CD4-positive, alpha-beta memory T cell (primary cell): ENCODE measurements at places on chromosomes 3 and 15.

DNA sequence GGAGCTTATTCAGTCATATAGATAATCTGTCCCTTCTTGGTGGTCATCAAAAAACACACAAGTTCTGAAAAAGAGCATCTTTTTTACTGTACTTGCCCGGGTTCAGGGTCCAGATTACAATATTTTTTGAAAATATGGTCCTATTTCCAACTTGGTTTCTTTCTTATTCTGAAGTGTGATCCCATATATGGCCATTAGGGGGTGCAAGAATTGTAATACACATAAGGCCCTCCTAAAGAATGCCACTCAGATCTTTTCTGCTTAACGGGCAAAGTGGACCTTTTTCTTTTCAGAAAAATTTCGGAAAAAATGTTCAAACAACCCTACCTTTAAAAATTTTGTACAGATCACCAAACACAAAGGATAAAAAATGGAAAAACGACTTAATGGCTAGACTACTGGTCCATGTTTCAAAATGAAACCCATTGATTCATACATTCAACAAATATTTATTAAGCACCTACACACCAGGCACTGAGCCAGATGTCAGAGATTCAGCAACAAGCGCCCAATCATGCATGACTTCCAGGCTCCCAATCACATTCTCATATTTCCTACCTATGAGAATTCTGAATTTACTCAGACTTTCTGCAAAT lies 102.0 kb upstream of the MYRIP start:
- no peaks in the 10 kb centered on the region for H3K36me3 ChIP-seq
- no peaks in the 10 kb centered on the region for H3K4me1 ChIP-seq
- peak; percentile 4 for DNase-seq
- H3K4me3 ChIP-seq, result no peak overlapping the region
- no peaks in the 10 kb centered on the region for H3K27me3 ChIP-seq

DNA sequence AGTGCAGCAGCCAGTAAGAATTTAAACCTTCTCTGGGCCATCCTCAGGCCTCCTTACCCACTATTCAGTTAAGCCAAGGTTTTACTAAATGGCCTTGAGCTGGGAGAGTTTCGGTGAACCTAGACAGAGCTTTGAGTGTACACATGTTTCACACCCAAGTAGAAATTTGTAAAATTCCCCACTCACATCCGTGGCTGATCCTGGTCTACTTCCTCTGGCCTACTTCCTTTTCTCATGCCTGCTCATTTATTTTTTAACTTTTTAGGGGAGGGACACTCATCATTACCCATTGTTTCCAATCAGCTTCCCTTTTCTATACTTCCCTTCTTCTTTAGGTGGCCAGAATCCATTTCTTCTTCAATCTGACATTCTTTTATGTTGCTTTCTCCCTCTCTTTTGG lies 7.6 kb downstream of the CX3CR1 start:
- no peak for DNase-seq
- no peak overlapping the region for H3K4me3 ChIP-seq
- no peak overlapping the region for H3K27ac ChIP-seq
- peaks cover 27% of the 10 kb centered on the region for H3K4me1 ChIP-seq

DNA sequence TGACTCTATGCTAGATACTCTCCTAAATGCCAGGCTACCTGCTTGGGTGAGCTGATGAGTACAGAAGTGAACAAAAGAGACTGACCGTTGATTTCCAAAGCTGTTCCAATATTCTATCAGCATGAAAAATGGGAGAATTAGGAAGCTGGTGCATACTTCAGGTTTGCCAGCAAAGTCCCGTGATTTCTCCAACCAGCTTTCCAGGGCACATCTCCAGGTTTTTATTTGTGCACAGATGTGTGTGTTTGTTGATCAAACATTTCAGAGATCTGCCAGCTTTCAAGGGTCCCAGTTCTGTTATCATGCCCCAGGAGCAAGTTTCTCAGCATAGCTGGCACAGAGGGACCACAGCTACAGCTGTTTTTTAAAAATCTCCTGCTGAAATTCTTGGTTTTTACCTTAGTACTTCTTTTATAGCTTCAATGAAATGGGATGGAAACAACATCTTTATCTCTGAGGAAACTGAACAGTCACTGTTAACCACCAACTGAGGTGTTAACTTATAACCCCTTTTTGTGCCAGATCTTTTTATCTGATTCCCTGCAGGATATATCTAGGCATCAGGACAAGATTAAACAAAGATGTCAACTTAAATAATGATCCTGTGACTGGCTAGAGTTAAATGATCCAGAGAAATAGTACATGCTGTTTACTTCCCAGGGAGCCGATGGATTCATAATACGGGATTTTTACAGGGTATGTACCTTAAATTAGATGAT lies 380.8 kb downstream of the GRM7 start:
- no peak overlapping the region for H3K4me3 ChIP-seq
- no peaks in the 10 kb centered on the region for H3K36me3 ChIP-seq
- no peak overlapping the region for H3K27ac ChIP-seq
- no peak for DNase-seq
- H3K4me1 ChIP-seq, result no peaks in the 10 kb centered on the region

- no peaks in the 10 kb centered on the region for H3K36me3 ChIP-seq
- no peaks in the 10 kb centered on the region for H3K4me1 ChIP-seq
- H3K4me3 ChIP-seq, result no peak overlapping the region
Observed at GRCh38 chr3:165852191-165852590, 15.0 kb upstream of the BCHE start.

DNA sequence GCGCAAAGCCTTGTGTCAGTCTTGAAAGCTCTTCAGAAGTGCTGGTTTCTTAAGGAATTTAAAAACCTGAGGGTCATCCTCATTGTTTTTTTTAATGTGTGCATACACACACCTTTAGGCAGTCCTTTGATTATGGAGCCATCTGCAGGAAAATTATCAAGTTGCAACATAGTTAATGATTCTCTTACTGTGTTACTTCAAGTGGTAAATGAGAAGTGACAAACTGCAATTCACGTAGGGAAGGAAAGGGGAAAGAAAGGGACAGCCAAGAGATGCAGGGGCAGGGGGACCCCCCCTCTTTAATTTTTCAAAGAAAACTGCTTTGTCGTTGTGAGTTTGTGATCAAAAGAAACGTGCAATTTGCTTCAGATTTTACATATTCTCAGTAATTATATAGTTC lies 162.4 kb upstream of the CGNL1 start:
- H3K36me3 ChIP-seq, result no peaks in the 10 kb centered on the region
- H3K27me3 ChIP-seq, result no peaks in the 10 kb centered on the region
- no peak for DNase-seq
- H3K27ac ChIP-seq, result no peak overlapping the region
- H3K4me1 ChIP-seq, result peaks cover 3% of the 10 kb centered on the region
- H3K4me3 ChIP-seq, result no peak overlapping the region

- H3K4me3 ChIP-seq, result no peak overlapping the region
- no peak for DNase-seq
- H3K27ac ChIP-seq, result no peak overlapping the region
Observed at GRCh38 chr3:169456900-169457299, 206.6 kb downstream of the MECOM start.

DNA sequence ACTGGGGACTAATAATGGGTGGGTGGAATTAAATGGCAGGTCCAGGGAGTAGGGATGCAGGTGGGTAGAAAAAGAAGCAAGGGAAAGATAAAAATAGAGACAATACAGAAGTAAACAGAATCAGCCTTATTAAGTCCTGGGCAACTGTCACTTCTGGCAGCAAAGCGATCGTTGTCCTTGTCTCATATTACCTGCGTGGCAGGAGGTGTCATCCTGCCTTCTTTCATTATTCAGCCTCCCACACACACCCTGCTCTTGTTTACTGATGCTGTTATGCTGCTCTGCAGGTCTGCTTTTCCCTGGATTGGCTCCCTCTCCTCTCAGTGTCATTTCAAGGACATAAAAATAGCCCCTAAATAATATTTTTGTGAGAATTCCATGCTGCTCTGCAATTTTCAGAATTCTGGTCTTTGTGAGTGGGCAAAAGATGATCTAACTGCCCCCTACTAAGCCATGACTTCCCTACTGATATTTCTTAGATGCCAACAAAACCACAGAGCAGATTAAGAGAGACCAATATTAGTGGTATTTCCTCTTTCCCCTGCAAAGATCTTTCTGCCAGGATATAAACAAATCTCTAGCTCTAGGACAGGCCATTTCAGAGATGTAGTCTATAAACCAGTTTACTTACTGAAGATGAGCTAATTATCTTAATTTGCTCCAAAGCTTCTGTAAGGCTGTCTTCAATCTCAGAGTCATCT lies 8.5 kb downstream of the VEPH1 start:
- H3K27me3 ChIP-seq, result no peaks in the 10 kb centered on the region
- DNase-seq, result no peak
- H3K4me3 ChIP-seq, result no peak overlapping the region
- H3K36me3 ChIP-seq, result no peaks in the 10 kb centered on the region

- no peak overlapping the region for H3K27ac ChIP-seq
- no peak for DNase-seq
- no peaks in the 10 kb centered on the region for H3K36me3 ChIP-seq
- no peaks in the 10 kb centered on the region for H3K27me3 ChIP-seq
- H3K4me3 ChIP-seq, result no peak overlapping the region
Observed at GRCh38 chr3:81764665-81765064, 3.2 kb upstream of the GBE1 start.

DNA sequence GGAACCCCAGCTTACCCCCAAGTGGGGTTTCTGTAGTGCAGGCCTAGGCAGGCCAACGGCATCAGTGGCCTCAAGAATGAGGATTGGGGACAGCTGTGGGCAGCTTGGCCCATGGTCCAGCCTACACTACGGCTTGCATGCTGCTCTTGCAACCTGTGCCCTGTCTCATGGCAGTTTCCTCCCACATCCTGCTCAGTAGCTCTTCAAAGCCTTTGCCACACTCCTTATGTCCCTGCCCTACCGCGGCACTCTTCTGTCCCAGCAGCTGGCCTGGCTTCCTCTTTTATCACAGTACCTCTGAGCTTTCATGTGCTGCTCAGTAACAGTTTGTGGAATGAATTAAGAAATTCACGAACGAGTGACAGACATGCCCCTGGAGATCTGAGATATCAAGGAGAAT lies 431.0 kb downstream of the EPHB1 start:
- H3K27me3 ChIP-seq, result no peaks in the 10 kb centered on the region
- DNase-seq, result no peak
- no peaks in the 10 kb centered on the region for H3K36me3 ChIP-seq
- H3K4me3 ChIP-seq, result no peak overlapping the region
- no peaks in the 10 kb centered on the region for H3K4me1 ChIP-seq
- no peak overlapping the region for H3K27ac ChIP-seq

DNA sequence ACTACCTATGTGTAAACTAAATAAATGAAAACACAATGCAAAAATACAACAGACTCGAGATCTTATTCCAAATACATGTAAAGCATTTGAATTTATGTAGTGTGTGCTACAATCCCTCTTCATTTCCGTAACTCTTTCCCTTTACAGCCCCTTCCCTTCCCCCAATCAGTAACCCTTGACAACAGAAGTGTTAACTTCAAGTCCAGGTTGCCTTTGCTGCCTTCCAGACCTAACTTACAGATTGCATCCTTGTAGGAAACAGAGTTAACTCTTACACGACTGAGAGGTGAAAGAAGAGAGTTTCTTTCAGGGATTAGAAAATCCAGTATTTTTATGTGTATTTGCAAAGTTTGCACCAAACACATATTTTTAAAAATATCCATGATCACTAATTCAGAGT lies 1.4 kb upstream of the ROBO1 start:
- H3K4me3 ChIP-seq, result no peak overlapping the region
- no peaks in the 10 kb centered on the region for H3K4me1 ChIP-seq
- no peaks in the 10 kb centered on the region for H3K36me3 ChIP-seq
- no peak overlapping the region for H3K27ac ChIP-seq

- DNase-seq, result no peak
- no peak overlapping the region for H3K4me3 ChIP-seq
- H3K27me3 ChIP-seq, result no peaks in the 10 kb centered on the region
- no peaks in the 10 kb centered on the region for H3K4me1 ChIP-seq
- no peak overlapping the region for H3K27ac ChIP-seq
- H3K36me3 ChIP-seq, result peaks cover 13% of the 10 kb centered on the region
Observed at GRCh38 chr3:11601446-11602238, 42.1 kb downstream of the VGLL4 start.

GRCh38 chr15:34338347-34338746 lies 766 bp upstream of the SLC12A6 start:
- no peak overlapping the region for H3K4me3 ChIP-seq
- no peak for DNase-seq
- peaks cover 64% of the 10 kb centered on the region for H3K4me1 ChIP-seq
- no peaks in the 10 kb centered on the region for H3K27me3 ChIP-seq
- peak overlapping the region; percentile 76 for H3K27ac ChIP-seq

DNA sequence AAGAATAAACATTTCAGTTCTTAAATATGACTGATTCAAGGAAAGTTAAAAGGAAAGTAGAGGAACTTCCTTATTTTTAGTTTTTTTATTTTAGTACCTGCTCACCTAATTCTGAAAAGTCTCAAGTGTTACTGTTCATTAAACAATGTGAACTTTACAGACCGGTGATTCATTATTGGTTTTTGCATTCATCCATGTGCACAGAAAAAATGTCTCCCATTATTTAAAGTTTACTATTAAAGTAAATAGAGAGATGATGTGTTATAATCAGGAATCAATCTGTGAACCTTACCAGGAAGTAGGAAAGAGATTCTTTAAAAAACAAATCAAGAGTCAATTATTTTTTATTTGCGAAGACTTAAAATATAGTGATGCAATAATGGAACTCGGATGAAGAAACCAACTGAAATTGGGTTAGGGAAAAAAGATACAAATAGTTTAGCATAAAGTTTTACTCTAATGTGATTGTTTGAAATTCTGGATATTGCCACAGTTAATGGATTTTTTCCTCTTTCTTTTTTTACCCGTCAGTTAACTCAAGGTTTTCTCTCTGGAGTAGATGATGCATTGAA lies 119.4 kb upstream of the SAMMSON start:
- no peaks in the 10 kb centered on the region for H3K36me3 ChIP-seq
- no peaks in the 10 kb centered on the region for H3K27me3 ChIP-seq
- no peak overlapping the region for H3K27ac ChIP-seq
- no peaks in the 10 kb centered on the region for H3K4me1 ChIP-seq
- no peak overlapping the region for H3K4me3 ChIP-seq
- DNase-seq, result no peak

DNA sequence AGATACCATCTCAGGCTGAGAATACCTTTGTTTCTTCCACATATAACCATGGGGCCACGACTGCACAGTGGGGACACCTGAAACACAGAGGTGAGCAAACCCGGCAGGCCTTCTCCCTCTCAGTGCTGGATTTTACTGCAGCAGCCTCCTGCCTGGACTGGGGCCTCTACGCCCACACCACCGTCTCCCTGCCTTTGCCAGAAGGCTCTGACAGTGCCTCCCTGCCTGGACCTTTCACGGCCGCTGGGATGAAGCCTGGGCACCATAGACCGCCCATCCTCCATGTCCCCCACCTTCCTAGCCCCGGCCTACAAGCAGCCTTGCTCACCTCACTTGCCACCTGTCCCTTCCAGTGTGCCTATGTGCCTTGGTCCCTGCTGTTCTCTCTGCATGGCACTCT lies 214.3 kb downstream of the NFKBIZ start:
- H3K27ac ChIP-seq, result no peak overlapping the region
- DNase-seq, result no peak
- no peaks in the 10 kb centered on the region for H3K36me3 ChIP-seq
- H3K27me3 ChIP-seq, result no peaks in the 10 kb centered on the region
- peaks cover 18% of the 10 kb centered on the region for H3K4me1 ChIP-seq

- H3K27ac ChIP-seq, result no peak overlapping the region
- H3K36me3 ChIP-seq, result no peaks in the 10 kb centered on the region
- H3K27me3 ChIP-seq, result no peaks in the 10 kb centered on the region
- no peaks in the 10 kb centered on the region for H3K4me1 ChIP-seq
- H3K4me3 ChIP-seq, result no peak overlapping the region
Observed at GRCh38 chr3:186452517-186452916, 90.5 kb upstream of the DGKG start.

GRCh38 chr15:59590027-59590426 lies 21.6 kb upstream of the GCNT3 start:
- H3K4me3 ChIP-seq, result no peak overlapping the region
- no peaks in the 10 kb centered on the region for H3K36me3 ChIP-seq
- H3K27me3 ChIP-seq, result no peaks in the 10 kb centered on the region
